WTC11 (cell line): ENCODE measurements at places on chromosomes 13 and 19. TPM values are rescaled to one million over a fixed set of nuclear protein-coding genes. Genes with fewer than 3 reads are reported as not detected.

GRCh38 chr13:99056381-99057014, 78.6 kb upstream of the DOCK9 start:
- no peak for DNase-seq

- peak; percentile 47 for DNase-seq
Observed at GRCh38 chr13:107866032-107866940, 349.1 kb downstream of the LIG4 start.

DNA sequence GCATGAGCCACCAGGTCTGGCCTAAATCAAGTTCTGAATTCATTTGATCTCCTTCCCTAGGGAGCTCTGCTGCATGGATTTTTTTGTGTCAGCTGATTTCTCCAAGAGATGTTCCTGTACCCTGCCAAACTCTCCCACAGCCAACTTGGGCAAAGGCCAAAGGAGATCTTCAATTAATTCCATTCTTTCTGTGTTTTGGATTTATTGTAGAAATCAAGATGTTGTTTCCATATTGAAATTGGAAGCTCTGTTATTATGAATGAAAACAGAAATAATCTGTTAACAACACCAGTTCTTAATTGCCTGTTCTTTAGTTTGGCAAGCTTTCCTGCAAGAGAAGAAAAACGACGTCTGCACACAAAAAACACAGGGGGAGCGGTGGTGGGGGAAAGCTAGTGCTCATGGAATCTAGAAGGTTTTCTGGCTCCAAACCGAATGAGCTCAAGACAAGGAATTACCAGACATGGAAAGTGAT, 86.5 kb upstream of the ABCC4 start:
- no peak for DNase-seq

GRCh38 chr13:71864986-71865873, 1.8 kb downstream of the DACH1 start:
- peak; percentile 30 for DNase-seq

DNA sequence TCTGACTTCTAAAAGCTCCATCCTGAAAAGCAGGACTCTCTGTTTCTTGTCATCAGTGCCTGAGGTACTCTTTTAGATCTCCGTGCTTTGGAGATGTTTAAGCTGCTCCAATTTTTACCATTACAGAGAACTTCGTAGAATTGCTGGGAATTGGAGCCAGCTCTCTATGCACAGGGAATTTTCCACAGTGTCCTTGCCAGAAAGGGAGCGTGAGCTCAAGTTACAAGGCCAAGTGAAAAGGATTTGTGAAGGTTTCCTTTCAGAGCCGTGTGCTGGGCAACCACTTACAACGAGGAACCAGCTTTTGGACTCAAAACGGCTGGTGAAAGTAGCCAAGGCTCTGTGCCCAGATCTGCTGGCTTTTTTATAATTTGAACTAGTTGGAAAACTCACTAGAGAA, 82.6 kb downstream of the NUFIP1 start:
- DNase-seq: no peak

GRCh38 chr13:40878823-40879222, 89.4 kb downstream of the SLC25A15 start:
- no peak for DNase-seq

DNA sequence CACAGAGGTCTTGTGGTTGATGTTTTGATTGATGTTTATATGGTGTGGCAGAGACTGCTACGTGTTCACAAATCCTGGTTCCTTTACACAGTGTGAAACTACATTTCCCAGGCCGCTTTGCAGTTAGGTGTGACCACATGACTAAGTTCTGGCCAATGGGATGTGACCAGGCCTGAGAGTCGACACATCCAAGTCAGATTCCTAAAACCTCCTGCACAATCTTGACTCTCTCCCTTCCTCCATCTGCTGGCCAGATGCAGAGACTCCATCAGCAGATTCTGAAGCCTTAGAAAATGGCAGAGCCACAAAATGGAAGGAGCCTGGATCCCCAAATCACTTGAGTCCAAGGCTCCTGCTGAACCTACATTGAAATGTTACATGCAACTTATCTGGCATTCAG, 12.6 kb downstream of the CD37 start:
- DNase-seq: peak; percentile 51

DNA sequence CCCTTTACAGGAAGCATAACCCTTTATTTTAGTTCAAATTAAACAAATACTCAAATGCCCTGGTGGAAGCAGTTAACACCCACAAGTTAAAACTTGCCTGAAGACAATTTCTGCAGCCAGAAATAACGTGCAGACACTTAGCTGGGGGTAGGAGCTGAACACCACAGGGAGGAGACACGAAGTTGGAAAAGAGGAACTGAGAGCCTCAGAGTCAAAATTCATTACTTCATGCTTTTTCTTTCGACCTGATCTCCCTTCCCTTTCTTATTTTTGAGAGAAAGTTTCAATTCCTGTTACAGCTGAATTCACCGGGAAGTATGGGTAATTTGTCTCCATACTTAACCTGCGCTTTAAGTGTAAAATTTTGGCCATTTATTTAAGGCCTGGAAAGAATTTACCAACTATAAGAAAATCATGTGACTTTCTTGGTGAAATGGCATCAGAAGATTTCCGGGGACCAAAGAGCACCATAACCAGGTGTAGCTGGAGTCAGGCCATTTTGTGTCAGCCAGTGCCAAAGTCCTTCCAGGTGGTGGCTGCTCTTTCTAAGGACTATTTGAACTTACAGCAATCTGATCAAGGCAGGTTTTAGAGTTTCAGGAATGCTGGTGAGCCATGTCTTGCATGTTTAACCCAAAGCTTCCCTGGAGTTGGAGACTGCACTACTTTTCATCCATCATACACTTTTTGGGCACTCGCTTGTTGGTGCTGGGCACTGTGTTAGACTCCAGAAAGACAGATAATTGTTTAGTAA, 46.5 kb upstream of the RCBTB2 start:
- no peak for DNase-seq

- DNase-seq: no peak
Observed at GRCh38 chr19:18500376-18500775, 21.5 kb downstream of the ELL start.

Gene COMP
- 0.13 to 0.18 TPM (median 0.16 TPM) in 3 replicates for total RNA-seq

Gene MIR17HG
- 33.4 to 37.1 TPM (median 36.7 TPM) in 3 replicates for total RNA-seq
